ENCODE measurements at places on chromosomes 7 and 10.
A peak's percentile ranks its signal among the peaks of the same experiment; 100 is the strongest.

GRCh38 chr7:76047305-76047810, 442 bp downstream of the STYXL1 start:
- DNase-seq = peak; percentile 16

DNA sequence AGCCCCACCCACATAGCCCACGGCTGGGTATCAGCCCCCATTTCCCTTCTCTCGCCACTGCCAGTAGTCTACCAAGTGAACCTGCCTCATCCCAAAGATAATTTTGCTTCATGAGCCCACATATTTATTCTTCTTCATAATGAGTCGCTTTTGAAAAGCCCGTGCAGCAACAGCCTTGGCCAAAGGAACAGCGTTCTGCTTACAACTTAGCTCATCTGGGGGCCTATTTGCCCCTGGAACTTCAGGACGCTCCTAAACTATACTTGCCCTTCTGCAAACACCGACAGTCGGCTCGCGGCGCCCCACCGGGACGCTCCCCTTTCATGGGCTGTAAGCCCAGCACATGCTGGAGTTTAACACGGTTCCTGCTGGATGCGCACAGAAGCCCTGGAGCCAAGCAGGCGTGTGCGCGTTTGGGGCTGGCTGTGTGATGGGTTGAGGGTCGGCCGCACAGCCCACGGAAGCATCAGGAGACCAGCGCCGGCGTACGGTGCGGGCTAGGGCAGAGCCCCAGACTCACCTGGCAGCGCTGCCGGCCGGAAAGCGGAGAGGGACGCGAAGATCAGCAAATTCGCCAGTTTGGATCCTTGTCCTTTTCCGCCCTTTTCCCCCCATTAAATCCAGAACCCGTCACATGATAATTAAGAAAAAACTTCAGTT, 370 bp downstream of the TMEM60 start:
- DNase-seq = peak; percentile 45

- DNase-seq = no peak
Observed at GRCh38 chr10:35356725-35357092, 20.4 kb downstream of the CCNY start.

- DNase-seq = peak; percentile 86
Observed at GRCh38 chr10:5434017-5434753, 21.8 kb downstream of the NET1 start.

DNA sequence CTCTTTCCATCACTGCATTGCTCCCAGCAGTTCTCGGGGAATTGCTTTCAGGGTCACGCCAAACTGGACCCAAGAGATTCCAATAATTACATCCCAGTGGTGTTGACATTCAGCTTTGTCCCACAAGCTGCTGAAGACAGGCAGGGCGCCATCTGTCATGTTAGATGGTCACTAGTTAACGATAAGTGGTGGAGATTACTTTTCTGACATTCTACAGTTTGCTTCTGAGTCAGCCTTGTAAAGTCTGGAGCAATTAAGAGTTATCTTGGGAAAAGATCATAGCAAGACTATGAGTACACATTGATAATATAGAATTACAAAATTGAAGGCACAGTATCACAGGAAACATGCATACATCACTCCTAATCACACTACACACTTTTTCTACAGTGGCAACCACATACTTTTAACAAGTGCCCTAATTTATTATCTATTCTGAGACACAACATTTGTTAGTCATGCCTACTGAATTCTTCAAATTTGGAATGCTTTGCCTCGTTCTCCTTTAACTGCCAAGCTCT, 41.9 kb downstream of the SEMA3C start:
- DNase-seq = peak; percentile 25

DNA sequence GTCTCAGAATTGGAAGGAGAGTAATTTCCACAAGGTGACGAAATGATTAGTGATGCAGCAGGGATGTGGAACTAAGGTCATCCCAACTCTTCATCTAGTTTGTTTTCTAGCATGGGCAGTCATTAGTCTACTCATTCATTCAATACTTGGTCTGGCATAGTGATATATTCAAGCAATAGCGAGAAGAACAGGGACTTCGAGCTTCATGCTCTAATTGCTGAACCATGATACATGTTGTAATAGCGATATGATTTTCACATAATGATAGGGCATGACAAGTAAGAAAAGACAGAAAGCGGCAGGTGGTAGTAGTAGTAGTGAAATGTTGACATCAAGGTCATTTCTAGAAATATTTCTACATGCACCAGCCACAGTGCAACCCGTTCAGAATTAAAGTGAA, 652.1 kb downstream of the PHTF2 start:
- no peak for DNase-seq

- peak; percentile 35 for DNase-seq
Observed at GRCh38 chr7:81516898-81517297, 252.9 kb downstream of the HGF start.

- DNase-seq = no peak
Observed at GRCh38 chr7:28999895-29000716, 42.0 kb upstream of the TRIL start.

Data from fibroblast of pulmonary artery (primary cell).